ENCODE measurements at places on chromosomes 3 and 15.

DNA sequence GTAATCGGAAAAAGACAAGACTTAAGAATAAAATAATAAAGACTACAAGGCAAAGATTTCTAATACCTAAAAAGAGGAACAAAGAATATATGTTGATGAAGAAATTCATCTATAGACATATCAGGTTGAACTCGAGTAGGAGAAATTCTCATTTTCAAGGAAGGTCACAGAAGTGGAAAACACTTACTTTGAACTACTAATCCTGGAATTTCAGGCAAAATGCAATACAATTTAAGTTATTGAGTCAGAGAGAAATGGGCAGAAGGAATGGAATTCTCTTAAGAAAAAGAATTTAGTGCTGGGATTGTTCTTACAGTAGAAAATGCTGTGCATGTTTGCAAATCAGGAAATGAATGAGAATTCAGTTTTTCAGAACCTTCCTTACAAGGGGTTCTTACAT lies 135.9 kb upstream of the TGFBR2 start:
- no peak for DNase-seq

DNA sequence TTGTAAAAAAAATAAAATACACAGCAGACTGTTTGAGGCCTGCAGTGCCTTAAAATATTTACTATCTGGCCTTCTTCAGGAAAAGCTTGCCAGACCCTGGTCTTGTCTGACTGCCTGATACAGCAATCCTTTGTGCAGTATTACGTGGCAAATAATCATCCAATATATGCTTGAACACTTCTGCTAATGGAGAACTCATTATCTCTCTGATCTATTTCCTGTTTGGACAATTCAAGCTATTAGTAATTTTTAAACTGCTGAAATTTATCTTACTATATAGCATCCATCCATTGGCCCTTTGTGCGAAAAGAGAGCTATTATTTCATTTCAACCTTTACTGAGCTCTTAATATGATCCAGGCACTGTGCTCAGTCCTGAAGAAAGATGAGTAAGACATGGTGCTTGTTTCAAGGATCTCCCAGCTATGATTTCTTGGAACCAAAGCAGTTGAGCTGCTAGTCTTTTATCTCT lies 15.9 kb downstream of the ATG7 start:
- peak; percentile 44 for DNase-seq

DNA sequence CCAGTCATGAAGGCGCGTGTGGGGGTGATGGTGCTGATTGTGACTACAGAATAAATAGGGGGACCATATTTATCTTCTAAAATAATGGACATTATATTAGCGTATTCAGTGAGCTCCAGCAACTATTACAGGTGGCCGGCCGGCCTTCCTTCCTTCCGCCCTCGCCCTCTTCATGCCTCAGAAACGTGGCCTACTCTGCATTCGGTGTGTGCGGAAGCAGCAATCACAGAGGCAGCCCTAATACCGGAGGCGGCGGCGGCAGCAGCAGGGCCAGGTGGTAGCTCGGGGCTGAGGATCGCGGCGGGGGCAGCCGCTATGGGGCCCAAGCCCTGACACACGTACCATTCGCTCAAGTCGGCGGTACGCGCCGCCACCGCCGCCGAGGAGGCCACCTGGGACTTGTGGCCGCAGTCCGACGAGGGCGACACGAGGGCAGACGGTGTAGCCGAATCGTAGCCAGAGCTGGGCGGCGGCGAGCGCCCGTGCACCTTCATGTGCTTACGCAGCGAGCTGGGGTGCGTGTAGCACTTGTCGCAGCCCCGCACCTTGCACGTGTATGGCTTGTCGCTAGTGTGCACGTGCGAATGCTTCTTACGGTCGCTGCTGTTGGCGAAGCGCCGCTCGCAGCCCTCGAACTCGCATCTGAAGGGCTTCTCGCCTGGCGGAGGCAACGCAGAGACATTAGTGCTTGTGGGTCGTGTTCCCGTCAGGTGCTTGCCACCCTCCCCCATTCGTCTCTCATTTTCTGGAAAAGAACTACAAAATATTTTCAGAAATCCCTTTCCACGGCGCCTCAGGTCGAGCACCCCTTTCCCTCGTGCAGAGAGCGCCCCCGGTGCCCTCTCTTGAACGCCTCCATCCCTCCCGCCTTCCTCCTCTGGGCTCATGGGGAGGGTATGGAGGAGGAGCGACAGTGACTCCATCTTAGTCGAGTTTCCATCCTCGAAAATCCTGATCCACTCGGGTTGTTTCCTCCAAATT lies 15.5 kb downstream of the ZIC4 start:
- no peak for DNase-seq

DNA sequence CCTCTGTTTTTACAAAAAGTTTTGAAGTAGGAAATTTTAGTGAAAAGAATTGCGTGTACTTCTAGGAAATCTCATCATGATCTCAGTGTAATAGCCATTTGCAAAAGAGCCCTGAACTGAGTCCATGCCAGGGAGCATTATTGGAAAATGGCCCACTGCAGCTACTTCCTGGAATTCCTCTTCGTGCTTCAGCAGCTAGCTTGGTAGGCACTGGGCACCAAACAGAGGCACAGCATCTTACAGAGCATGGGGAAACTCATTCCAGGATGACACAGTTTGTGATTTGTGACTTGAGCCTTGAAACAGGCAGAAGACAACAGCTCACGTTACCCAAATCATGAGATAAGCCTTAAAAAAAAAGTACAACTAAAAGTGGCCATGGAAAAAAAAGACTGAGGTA lies 179.1 kb downstream of the WDR72 start:
- DNase-seq, result no peak

All from hematopoietic multipotent progenitor cell treated with erythropoietin and hydrocortisone succinate and interleukin-3 and kit ligand, for 4 days (in vitro differentiated cells).